ENCODE measurements at places on chromosomes 4 and X. TPM values are rescaled to one million over a fixed set of nuclear protein-coding genes. Genes with fewer than 3 reads are reported as not detected.

- no peaks in the 10 kb centered on the region for H3K36me3 ChIP-seq
- H3K27me3 ChIP-seq = no peaks in the 10 kb centered on the region
- DNase-seq = no peak
- H3K4me1 ChIP-seq = no peaks in the 10 kb centered on the region
Observed at GRCh38 chrX:50436797-50437196, 33.8 kb downstream of the DGKK start.

GRCh38 chr4:141565379-141566089 is 70.8 kb upstream of the IL15 start:
- no peaks in the 10 kb centered on the region for H3K27me3 ChIP-seq
- no peak overlapping the region for H3K4me3 ChIP-seq
- DNase-seq = no peak
- no peaks in the 10 kb centered on the region for H3K36me3 ChIP-seq
- peaks cover 18% of the 10 kb centered on the region for H3K4me1 ChIP-seq

GRCh38 chr4:152421576-152421975 is 114.3 kb downstream of the FBXW7 start:
- peaks cover 7% of the 10 kb centered on the region for H3K4me1 ChIP-seq
- DNase-seq = no peak
- H3K27ac ChIP-seq = no peak overlapping the region

DNA sequence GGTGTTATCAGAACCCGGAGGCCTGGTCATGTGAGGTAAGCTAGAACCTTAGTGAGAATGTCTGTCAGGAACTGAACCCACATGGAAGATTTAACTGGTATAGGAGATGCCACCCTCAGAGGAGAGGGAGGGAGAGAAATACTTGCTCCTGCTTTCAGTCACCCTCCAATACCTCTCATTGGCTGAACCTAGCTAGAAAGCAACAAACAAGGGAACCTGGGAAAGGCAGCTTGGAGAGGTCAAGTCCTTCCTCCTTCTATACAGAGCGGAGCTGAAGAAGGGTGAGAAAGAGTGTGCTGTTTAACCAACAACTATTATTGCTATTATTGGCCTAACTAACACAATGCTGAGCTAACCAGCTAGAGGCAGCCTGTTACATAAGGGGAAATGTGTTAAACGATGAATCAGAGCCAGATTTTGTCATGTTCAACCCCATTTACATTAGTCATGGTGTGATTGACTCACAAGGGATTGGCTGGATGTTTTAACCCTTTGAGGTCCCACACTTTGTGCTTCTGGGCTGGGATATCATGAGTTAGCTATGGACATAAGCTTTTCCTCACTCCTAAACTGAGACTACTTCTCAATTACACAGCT is 96.5 kb upstream of the ESX1 start:
- H3K27me3 ChIP-seq = no peaks in the 10 kb centered on the region
- H3K27ac ChIP-seq = no peak overlapping the region
- no peak for DNase-seq
- no peak overlapping the region for H3K4me3 ChIP-seq
- no peaks in the 10 kb centered on the region for H3K4me1 ChIP-seq

DNA sequence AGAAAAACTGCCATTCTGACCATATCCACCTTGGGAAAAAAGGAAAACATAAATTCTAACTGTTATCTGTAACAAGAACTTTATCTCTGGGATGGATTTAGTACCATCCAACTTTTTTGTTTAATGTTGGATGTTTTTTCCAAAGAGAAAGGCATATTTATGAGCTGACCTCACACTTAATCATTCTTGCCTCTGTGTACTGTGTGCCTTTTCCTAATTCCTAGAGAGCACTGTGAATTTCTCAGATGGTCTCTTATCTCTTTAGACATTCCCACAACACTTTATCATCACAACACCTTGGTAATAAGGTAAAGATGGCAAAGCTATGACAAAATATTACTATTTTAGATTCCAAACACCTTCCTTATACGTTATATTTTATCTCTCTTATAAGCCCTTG is 126.2 kb downstream of the COL4A6 start:
- H3K27ac ChIP-seq = no peak overlapping the region
- H3K4me1 ChIP-seq = no peaks in the 10 kb centered on the region
- H3K27me3 ChIP-seq = no peaks in the 10 kb centered on the region
- no peak overlapping the region for H3K4me3 ChIP-seq
- no peak for DNase-seq

DNA sequence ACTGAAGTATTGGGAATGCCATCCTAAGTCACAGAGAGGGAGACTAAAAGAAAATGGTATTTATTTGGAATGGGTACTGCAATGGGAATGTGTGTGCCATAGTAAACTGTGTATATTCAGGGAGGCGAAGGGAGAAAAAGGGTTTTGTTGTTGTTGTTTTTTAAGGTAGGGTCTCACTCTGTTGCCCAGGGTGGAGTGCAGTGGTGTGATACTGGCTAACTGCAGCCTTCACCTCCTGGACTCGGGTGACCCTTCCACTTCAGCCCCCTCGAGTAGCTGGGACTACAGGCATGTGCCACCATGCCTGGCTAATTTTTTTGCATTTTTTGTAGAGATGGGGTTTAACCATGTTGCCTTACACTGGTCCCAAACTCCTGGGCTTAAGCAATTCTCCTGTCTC is 4.3 kb upstream of the SLC10A3 start:
- no peaks in the 10 kb centered on the region for H3K36me3 ChIP-seq
- no peak overlapping the region for H3K27ac ChIP-seq
- H3K4me3 ChIP-seq = no peak overlapping the region
- no peaks in the 10 kb centered on the region for H3K4me1 ChIP-seq

Gene VCX3A
- total RNA-seq = not detected

Gene ARR3
- not detected for total RNA-seq

Measured in thyroid gland (tissue), 4 donors.